ENCODE measurements at places on chromosomes 6 and 20. TPM values are rescaled to one million over a fixed set of nuclear protein-coding genes. Genes with fewer than 3 reads are reported as not detected.
A peak's percentile ranks its signal among the peaks of the same experiment; 100 is the strongest.

GRCh38 chr20:5999783-6000182 is 49.3 kb downstream of the MCM8 start:
- DNase-seq: no peak

DNA sequence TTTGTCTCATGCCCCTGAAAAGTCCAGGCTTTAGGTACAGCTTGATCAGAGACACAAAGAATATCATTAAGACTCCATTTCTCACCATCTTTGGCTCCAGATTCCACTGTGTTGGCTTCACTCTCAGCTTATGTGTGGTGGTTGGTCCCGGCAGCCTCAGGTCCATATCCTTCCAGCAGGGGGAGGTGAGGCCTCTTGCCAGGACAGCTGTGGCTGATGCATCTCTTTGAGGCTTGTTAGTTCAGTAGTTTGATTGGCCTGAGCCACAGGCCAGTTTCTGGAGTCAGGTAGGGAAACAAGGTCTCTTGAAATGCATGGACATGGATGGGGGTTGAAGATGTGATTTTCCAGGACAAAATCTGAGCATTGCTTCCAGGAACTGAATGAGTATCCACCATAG is 62.4 kb downstream of the JAG1 start:
- DNase-seq: no peak

GRCh38 chr6:116783852-116784251 is 18.3 kb upstream of the FAM162B start:
- peak; percentile 37 for DNase-seq

- peak; percentile 77 for DNase-seq
Measured at GRCh38 chr20:10985536-10985935, 311.7 kb upstream of the JAG1 start.

DNA sequence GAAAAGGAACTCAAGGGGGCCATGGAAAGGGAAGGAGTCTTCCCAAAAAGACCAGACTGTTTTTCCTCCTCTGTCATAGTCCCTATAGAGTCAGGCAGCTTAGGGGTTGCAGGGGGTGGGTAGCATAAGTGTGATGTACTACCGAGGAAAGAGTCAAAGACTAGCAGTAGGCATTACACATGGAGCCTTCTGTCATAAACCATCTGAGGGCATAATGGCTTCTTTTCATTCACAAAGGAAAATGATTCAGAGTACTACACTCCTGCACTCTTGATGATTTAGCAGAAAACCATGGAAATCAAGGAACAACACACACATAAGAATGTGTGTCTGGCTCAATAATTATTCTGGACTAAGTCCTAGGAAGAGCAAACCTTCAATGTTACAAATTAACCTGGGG is 14.9 kb downstream of the PLN start:
- DNase-seq: peak; percentile 96

DNA sequence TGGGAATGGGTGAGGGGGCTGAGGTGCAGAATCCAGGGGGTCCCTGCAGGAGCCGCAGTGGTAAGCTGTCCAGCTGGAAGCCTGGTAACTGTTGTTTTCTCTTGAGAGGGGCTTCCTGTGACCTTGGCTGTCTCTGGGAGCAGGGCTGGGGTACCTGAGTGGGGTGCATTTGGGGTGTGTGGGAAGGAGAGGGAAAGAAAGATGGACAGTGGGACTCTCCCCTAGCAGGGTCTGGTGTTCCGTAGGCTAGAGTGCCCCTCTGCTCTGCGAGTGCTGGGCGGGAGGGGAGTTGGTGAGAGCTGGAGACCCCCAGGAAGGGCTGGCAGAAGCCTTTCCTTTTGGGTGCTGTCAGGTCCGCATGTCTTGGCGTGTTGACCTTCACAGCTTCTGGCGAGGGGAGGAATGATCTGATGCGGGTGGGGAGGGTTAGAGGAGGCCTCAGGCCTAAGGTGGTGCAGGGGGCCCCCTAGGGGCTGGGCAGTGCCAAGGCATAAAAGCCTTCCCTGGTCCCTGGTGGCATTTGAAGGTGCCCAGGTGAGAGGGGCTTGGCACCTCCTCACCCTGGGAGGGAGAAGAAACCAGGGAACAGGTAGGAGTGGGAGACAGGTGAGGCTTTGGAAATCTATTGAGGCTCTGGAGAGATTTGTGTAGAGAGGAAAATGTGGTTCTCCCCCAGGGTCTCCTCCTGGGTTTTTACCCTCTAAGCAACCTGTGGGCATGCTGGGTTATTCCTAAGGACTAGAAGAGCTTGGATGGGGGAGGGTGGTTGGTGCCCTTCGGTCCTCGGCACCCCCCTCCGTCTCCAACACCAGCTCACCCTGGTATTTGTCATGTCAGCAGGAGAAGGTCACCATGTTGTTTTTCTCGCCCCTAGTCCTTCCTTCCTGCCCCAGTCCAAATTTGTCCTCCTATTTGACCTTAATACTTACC is 3.3 kb downstream of the VEGFA start:
- peak; percentile 41 for DNase-seq

DNA sequence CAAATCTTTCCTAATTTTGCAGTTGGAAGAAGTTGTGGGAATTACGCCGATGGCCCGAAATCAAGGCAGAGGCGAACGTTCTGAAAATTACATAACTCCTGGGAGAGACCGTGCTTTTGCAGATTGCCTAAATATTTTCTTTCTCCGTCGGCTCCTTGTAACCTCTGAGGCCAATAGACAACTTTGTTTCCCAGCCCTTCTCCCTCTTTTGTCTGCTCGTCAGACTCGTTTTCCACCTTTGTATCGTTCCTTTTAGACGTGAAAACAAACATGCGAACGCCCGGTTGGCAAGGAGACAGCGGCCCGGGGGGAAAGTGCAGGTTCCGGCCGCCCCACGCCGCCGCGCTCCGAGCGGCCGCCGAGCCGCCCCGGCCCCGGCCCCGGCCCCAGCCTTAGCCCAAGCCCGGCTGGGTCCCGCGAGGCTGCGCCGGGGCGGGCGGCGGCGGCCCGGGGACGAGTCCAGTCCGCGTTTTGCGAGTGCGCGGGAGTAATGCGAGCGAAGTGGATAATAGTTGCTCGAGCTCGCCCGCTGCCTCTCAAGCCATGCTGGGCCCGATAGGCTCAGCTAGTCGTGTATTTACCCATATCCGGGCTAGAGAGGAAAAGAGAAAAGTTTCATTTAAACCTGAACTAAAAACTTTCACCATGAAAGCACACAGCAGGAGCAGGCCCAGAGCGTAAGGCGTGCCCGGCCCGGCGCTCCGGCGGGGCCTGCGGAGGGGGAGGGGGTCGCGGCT is at the start of gene ARID1B:
Gene ARID1B (plus strand): TSS at position 539 of the 737 bp plus-strand sequence. CDS start 303 bp downstream, outside the sequence.
- peak; percentile 53 for DNase-seq

DNA sequence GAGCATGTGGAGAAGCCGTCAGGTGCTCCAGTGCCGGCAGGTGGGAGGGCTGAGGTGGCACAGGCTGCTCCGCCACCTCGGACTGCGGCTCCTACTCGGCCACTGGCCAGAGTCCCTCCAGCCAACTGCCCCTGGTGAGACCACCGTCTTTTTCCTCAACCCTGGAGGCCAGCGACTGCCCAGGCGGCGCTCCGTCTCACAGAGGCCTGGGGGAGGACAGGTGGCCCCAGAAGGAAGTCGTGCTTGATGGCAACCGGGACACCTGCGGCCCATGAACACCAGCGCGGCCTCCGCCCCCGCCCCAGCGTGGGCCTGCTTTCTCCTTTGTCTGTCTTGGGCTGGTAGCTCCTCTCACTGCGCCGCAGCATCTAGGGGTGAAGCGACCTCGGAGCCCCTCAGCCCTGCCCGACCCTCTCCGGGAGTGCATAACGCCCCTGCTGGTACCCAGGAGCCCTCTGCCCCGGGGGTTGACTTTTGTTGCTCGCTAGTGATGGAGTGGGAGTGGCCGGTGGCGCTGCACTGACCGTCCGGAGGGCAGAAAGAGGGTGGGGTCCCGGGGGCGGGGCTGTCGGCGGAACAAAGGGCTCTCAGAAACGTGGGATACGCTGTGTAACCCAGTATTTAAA is 706 bp upstream of the TUBB2B start:
- no peak for DNase-seq

- DNase-seq: peak; percentile 100
Measured at GRCh38 chr20:50540620-50541605, 30.7 kb downstream of the PTPN1 start.

DNA sequence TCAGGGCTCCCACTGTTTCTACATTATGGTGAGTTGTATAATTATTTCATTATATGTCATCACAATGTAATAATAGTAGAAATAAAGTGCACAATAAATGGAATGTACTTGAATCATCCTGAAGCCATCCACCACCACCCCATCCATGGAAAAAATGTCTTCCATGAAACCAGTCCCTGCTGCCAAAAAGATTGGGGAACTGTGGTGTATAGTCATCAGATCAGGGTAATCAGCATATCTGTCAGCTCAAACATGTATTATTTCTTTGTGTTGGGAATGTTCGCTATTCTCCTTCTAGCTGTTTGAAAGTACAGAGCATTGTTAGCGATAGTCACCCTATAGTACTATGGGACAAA is 33.8 kb upstream of the SLC22A23 start:
- DNase-seq: no peak

Gene WFDC5
- total RNA-seq: not detected

Gene SEMG1
- not detected for total RNA-seq

Gene WFDC10B
- total RNA-seq: not detected

Gene ZC3H12D
- 0.15 TPM for total RNA-seq

Gene PRR18
- total RNA-seq: not detected

Gene MYO6
- 53.3 TPM for total RNA-seq

Gene RPP40
- total RNA-seq: 18.8 TPM

Gene GUCA1A
- total RNA-seq: 0.05 TPM

Gene PLAGL2
- 2.6 TPM for total RNA-seq

Gene SIRPD
- total RNA-seq: not detected

Gene RAMACL
- total RNA-seq: 0.75 TPM

Gene RSPH9
- 0.17 TPM for total RNA-seq

Data from renal cortical epithelial cell (primary cell).